ENCODE measurements at places on chromosomes 3 and 15.

DNA sequence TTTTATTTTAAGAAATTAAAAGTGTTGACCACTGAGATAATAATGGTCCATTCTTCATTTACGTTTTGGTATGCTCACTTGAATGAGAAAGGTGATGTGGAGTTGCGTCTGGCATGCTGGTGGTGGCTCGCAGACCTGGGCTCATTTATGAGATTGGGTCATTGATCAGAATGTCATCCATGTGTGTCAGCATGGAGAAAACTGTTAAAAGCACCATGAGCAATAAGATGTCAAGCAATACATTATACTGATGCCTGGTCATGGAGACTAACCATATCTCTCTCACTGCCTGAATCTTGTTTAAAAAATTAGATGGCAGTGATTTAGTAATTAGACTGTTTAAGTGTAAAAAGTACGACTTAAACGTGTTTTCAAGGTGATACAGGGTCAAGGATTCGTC lies 503.4 kb upstream of the SEMA6D start:
- no peak for DNase-seq

DNA sequence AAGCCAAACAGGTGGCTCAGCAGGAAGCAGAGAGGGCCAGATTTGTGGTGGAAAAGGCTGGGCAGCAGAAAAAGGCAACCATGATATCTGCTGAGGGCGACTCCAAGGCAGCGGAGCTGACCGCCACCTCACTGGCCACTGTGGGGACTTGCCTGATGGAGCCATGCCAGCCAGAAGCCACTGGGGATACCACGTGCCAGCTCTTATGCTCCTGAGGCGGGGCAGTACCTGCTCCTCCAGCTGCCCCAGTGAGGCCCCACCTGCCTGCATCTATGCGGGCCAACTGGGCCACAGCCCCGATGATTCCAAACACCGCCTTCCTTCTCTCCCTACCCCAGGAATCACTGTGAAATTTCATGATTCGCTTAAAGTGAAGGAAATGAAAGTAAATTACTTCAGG lies 22.9 kb upstream of the ARIH1 start:
- DNase-seq, result no peak

DNA sequence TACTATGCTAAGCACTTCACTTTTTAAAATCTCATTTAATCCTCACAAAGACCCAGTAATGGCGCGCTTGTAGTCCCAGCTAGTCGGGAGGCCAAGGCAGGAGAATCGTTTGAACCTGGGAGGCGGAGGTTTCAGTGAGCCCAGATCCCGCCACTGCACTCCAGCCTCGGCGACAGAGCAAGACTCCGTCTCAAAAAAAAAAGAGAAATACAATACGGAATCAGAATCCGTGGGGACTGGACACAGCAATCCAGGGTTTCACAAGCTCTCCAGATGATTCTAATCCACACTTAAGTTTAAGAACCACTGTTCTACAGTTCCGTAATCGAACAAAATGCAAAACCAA lies 426 bp upstream of the SUMF1 start:
- DNase-seq, result no peak

- DNase-seq, result no peak
These were observed 41.2 kb upstream of the IGSF10 start for GRCh38 chr3:151501923-151502632.

GRCh38 chr15:36334059-36334458 lies 245.4 kb upstream of the CDIN1 start:
- no peak for DNase-seq

GRCh38 chr3:61574854-61575253 lies 13.5 kb downstream of the PTPRG start:
- no peak for DNase-seq

GRCh38 chr3:43499256-43499655 lies 122.6 kb downstream of the ANO10 start:
- no peak for DNase-seq

DNA sequence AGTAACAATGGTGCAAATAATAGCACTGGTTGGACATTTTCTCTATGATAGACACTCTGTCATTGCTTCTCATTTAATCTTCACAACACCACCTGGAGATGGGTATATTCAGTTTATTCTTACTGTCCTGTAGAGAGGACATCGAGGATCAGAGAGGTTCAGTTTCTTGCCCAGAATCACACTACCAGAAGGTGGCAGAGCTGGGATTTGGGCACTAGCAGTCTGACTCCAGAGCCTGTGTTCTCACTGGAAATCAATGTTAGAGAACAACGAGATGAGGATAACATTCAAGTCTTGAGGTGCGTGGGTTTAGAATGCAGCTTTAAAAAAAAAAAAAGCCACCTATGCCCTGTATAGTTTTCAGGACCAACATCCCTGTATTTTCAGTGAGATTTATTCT lies 127.8 kb downstream of the SYNPR start:
- no peak for DNase-seq

GRCh38 chr3:23576379-23576959 lies 229.3 kb upstream of the UBE2E1 start:
- no peak for DNase-seq

GRCh38 chr3:70779296-70779695 lies 466.9 kb upstream of the MDFIC2 start:
- DNase-seq, result no peak

DNA sequence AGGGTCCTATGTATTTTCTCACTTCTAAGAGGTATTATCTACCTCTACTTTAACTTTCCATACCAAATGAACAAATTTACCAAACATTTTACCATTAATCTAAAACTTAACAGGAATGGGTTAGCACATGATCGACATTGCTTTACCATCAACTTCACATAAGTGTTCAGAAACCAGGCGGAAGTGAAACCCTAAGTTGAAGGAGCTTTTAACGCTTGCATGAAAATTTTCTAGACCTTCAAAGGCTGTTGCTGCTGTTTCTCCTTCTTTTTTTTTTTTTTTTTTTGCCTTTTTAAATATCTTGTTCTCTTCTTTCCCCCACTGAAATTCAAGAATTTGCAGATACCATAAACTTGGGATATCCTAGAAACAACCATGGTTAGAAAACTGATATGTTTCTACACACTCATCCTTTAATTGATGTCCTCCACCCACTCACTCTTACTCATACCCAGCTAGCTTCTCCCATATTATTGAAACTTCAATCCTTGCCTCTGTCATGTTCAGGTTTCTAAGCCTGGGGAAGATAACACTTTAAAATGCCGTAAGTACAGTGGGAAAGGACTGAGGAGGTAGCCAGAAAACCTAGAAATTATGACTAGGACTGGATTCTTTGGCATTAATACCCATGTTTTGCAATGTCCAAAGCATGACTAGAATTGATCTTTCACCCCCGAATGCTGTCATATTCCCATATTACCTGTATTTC lies 24.7 kb downstream of the MYO5A start:
- no peak for DNase-seq

DNA sequence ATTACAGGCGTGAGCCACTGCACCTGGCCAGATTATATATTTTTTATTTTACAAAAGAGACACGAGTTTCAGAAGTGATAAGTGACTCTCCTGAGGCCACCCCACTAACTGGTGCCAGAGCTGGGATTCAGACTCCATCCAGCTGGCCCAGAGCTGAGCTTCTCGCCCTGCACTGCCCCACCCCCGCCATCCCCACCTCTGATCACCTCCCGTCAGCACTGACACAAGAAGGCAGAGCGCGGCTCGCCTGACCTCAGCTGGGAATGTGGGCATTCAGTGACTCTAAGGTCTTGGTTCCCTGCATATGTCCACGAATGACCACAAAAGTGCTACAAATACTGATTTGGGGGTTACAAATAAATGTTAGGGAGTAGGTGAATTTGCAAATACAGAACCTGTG lies 56.1 kb upstream of the GALNT15 start:
- no peak for DNase-seq

DNA sequence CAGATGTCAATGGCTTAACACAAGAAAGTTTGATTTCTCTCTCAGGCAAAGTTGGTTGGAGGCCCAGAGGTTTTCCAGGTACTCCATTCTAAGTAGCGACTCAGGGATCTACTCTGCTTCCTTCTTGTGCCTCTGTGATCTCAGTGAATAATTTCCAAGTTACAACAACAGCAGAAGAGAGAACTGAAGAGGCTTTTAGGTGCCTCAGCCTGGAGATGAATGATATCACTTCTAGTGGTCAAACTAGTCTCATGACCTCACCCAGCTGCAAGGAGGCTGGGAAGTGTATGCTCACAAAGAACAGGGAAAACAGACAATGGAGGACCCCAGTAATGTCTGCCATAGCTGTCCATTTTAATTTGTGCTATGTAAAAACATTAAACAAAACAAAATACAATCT lies 4.6 kb upstream of the PRICKLE2 start:
- no peak for DNase-seq

DNA sequence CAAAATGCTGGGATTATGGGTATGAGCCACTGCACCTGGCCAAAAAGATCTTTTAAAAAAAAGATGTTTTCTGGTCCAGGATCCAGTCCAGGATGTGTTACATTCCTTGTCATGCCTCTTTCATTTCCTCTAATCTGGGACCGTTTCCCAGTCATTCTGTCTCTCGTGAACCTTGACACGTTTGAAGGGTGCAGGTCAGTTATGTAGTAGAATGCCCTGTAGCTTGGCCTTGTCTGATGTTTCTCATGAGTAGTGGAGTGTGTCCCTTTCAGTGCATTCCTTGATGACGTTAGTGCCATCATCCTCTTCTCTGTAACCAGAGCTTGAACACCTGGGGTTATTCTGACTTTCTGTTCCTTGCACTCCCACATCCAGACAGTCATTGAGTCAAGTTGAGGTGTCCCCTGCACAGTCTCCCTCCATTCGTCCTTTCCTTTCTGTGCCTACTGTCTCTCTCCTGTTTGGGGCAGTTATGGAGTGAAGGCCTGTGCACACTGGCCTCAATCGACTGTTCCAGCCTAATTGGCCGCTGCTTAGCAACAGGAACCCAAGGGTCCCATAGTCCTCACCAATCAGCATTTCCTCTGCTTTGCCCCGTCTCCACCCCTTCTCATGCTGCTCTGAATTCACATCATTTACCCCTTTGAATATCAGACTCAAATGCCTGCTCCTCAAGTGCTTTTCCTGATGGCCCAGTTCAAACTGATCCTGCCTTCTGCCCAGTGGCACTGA lies 5.5 kb downstream of the FAM81A start:
- DNase-seq, result no peak

GRCh38 chr3:125643172-125643571 lies 47.9 kb upstream of the OSBPL11 start:
- no peak for DNase-seq
